Aorta (tissue), 5 donors: ENCODE measurements at places on chromosomes 7 and 10. TPM values are rescaled to one million over a fixed set of nuclear protein-coding genes. Genes with fewer than 3 reads are reported as not detected.

- peak overlapping the region; percentile 91 for H3K4me3 ChIP-seq
- H3K36me3 ChIP-seq = no peaks in the 10 kb centered on the region
- no peak overlapping the region for H3K27ac ChIP-seq
- DNase-seq = no peak
Measured at GRCh38 chr7:90596671-90597562, 796 bp downstream of the CDK14 start.

GRCh38 chr10:61047788-61048560 lies 104.0 kb upstream of the RHOBTB1 start:
- no peaks in the 10 kb centered on the region for H3K36me3 ChIP-seq
- no peak for DNase-seq
- H3K27ac ChIP-seq = no peak overlapping the region
- no peak overlapping the region for H3K4me3 ChIP-seq

- no peaks in the 10 kb centered on the region for H3K4me1 ChIP-seq
- H3K36me3 ChIP-seq = no peaks in the 10 kb centered on the region
- DNase-seq = no peak
- no peak overlapping the region for H3K27ac ChIP-seq
- no peak overlapping the region for H3K4me3 ChIP-seq
Measured at GRCh38 chr10:79239275-79239779, 107.9 kb upstream of the PPIF start.

DNA sequence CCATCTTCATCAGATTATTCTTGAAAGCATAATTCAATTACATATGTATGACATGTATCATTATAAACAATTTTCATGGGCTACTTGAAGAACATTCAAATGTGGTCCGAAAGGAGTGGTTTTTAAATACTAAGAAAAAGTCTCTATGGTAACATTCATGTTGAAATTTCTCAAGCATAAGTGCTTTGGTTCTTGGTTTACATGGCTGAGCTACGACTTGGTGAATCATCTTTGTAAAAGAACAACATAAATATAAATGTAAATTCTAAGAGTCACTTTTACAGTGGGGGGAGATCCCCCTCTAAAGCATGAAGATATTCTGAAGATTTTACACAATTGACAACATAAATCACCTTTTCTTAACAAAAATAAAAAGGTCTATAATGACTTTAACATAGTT lies 118.6 kb downstream of the MAGI2 start:
- no peaks in the 10 kb centered on the region for H3K4me1 ChIP-seq
- no peaks in the 10 kb centered on the region for H3K27me3 ChIP-seq
- no peak for DNase-seq

DNA sequence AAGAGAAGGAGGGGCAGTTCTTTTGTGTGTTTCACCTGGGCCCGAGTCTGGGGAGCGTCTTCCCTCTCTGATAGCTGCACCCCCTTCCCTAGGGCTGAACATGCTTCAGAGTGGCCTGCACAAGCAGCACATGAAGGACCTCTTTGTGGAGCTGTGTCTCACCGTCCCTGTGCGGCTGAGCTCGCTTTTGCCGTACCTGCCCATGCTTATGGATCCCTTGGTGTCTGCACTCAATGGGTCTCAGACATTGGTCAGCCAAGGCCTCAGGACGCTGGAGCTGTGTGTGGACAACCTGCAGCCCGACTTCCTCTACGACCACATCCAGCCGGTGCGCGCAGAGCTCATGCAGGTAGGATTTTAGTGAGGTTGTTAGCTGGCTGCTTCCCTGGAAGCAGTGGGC lies 39.0 kb downstream of the TRRAP start:
- H3K27ac ChIP-seq = no peak overlapping the region
- no peaks in the 10 kb centered on the region for H3K27me3 ChIP-seq
- no peaks in the 10 kb centered on the region for H3K4me1 ChIP-seq
- H3K36me3 ChIP-seq = peaks cover 18% of the 10 kb centered on the region
- no peak overlapping the region for H3K4me3 ChIP-seq

Gene FAM25A
- not detected for total RNA-seq

Gene TCAF2
- 3.6 TPM for total RNA-seq

Gene GCK
- 1.9 TPM for total RNA-seq

Gene HIP1
- 56.8 TPM for total RNA-seq

Gene NXPH1
- total RNA-seq = not detected

Gene GSTK1
- total RNA-seq = 123 TPM

Gene VSIR
- 123 TPM for total RNA-seq

Gene CUZD1
- total RNA-seq = 1.1 TPM
